ENCODE measurements at places on chromosomes 5 and 9. TPM values are rescaled to one million over a fixed set of nuclear protein-coding genes. Genes with fewer than 3 reads are reported as not detected.

DNA sequence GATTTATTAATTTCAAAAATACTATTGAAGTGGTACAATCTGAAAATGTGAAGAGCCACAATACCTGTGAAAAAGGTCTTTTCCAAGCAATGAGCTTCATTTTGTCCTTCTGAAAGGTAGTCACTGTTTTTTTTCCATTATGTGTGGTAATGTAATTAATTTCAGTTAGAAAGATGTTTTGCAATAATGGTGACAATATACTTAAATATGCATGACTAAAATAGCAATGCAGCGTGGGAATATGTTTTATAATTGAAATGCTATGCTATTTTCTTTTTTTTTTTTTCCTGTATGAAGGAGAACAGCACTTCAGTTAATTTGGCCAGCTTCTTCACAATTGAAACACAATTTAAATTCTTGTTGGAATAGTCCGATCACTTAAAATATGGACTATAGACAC, 41.9 kb downstream of the NPR3 start:
- no peak overlapping the region for H3K4me3 ChIP-seq
- no peak overlapping the region for H3K27ac ChIP-seq
- H3K4me1 ChIP-seq: no peaks in the 10 kb centered on the region

The LHFPL2 gene
- total RNA-seq: 49.7 TPM

DNA sequence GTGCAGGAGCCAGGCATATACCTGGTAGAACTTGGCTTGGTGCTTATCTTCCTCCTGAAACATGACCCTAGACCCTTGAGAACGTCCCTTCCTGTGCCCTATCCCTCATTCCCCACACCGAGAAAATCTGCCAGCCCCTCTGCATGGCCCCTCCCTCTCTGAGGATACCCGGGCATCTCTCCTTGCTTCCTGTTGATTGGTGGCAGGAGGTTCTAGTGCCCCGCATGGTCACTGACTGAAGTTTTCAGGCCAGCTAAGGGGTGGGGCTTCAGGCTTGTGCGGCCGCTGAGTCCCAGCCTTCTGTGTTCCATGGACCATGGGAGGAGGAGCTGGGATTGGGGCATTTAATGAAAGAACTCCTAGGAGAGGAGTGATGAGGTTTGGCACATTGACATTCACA, 22.8 kb downstream of the IGIP start:
- peaks cover 9% of the 10 kb centered on the region for H3K4me1 ChIP-seq
- no peaks in the 10 kb centered on the region for H3K36me3 ChIP-seq
- no peak for DNase-seq
- H3K4me3 ChIP-seq: no peak overlapping the region
- H3K27ac ChIP-seq: no peak overlapping the region

DNA sequence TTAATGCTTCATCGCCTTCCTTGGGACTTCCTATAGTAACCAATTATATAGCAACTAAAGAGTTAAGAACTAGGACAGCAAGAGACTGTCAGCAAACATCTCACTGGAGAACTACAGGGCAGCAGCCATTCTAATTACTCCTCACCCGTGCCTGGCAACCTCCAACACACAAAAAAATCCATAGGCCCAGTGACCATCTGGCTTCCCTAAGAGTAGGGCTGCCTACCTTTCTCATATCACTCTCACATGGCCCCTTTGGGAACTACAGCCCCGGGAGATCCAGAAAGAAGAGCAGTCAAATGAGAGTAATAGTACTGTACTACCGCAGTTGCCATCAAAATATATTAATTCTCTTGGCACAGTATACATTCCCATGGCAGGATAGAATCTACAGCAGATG, 5.7 kb downstream of the DCAF10 start:
- no peaks in the 10 kb centered on the region for H3K27me3 ChIP-seq
- H3K36me3 ChIP-seq: no peaks in the 10 kb centered on the region
- no peak overlapping the region for H3K27ac ChIP-seq
- no peak for DNase-seq

Measured in Caco-2 (cell line).